Upper lobe of left lung (tissue), 6 donors: ENCODE measurements at places on chromosomes 11 and 22. TPM values are rescaled to one million over a fixed set of nuclear protein-coding genes. Genes with fewer than 3 reads are reported as not detected.

Gene OR52N4
- total RNA-seq = 0.54 TPM

Gene OR56A1
- total RNA-seq = not detected

Gene PDE2A
- total RNA-seq = 5.7 TPM

Gene CTSW
- 2.1 TPM for total RNA-seq

Gene FADS3
- 138 TPM for total RNA-seq

Gene CD248
- total RNA-seq = 13.5 TPM

Gene DGCR2
- 92.8 TPM for total RNA-seq

Gene OR51S1
- total RNA-seq = not detected

Gene ZNF408
- total RNA-seq = 5.3 TPM

Gene TUT1
- 25.4 TPM for total RNA-seq

Gene NOX4
- total RNA-seq = 2.0 TPM

Gene RHOD
- total RNA-seq = 17.8 TPM

DNA sequence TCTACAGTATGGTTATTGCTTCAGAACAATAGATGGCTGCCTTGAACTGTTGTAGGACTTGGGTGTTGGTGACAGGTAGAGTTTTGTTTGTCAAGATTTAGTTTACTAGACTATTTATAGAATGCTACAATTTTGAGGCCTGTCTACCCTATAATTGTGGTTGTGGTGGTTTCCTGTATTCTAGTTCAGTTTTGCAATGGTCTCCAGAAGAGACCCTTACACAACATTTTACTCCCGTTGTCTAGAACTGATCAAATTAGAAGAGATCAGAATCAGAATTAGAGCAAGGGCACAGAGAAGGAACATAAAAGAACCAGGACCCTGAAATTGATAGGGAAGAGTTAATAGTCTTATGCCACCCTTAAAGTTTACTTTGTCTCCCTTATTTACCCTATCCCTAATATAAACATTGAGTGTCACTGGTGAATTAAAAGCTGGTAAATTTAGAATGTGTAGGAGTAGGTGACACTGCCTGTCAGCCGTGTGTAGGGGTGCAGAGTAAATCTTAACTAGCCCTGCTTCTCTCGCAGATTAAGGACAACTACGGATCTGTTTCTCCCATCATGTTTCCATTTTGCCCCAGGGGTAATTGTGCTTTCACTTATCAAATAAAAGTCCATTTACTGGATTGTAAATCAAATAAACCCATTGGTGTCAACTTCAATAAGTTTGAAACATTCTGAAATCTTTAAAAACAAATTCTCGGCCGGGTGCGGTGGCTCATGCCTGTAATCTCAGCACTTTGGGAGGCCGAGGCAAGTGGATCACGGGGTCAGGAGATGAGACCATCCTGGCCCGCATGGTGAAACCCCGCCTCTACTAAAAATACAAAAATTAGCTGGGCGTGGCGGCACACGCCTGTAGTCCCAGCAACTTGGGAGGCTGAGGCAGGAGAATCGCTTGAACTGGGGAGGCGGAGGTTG, 10.9 kb upstream of the PHLDB1 start:
- DNase-seq = no peak

- no peak for DNase-seq
Measured at GRCh38 chr22:40332319-40332781, 13.9 kb upstream of the ADSL start.

DNA sequence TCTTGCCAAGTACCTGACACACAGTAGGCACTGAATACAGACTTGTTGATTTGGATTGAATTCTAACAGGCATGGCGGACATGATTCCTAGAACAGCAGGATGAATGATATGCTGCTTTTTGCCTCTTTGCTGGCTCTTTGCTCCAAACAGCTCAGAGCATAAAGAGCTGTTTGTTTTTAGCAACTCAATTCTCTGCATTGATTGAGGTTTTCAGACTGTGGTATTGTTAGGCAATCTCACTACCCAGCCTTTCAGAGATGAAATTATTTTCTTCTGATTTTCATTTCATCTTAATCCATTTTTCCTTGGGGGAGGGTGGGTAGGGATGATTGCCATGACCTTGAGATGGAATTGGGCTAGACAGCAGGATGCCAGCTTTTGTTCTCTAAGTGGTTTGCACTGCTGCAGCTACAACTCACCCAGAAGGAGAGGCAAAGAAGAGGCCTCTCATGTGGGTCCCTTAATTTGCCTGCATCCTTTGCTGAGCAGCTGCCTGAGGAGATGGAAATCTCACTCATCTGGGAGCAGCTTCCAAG, 20.5 kb downstream of the COA4 start:
- no peak for DNase-seq

GRCh38 chr22:17971711-17972110, 52.6 kb downstream of the MICAL3 start:
- no peak for DNase-seq

DNA sequence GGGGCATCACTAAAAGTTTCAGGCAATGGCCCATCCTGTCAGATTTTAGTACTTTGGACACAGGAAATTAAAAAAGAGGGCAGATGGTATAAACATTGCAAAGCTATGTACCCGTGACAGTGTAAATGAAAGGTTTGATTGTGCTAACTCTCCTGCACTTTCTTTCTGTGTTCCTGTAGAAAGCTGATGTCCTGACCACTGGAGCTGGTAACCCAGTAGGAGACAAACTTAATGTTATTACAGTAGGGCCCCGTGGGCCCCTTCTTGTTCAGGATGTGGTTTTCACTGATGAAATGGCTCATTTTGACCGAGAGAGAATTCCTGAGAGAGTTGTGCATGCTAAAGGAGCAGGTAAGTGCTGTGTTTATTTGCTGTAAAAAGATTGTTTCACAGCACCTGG, 10.3 kb downstream of the CAT start:
- DNase-seq = no peak

DNA sequence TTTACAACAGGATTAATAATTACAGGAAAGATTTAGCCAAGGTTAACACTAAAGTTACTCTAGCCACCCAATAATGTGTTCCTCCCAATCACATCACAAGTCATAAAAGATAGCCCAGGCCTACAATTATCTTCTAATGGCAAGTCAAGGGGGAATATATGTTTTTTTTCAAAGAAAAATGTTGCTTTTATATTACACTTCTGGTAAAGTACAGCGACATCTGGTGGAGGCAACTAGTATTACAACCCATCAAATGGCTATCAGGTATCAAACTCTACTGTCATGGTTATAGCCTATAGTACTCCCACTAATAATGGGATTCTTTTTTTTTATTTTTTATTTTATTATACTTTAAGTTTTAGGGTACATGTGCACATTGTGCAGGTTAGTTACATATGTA, 71.8 kb downstream of the XRRA1 start:
- DNase-seq = no peak

DNA sequence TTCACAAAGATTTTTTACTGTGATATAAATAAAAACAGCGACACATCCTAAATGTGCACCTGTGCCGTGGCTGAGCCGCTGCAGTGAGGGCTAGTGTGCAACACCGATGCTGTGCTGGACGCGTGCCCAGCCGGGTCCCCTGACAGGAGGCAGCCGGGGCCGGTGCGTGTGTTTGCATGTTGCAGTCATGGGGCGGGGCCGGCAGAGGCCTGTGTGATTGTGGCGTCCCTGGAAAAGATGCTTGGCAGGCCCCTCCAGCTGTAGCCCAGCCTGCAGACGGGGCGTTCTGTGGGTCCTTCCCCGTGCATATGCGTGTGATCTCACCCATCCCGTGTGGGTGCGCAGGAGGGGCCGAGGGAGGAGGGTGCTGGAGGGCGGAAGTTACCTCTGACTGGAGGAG, 30.6 kb downstream of the MUC6 start:
- DNase-seq = no peak

DNA sequence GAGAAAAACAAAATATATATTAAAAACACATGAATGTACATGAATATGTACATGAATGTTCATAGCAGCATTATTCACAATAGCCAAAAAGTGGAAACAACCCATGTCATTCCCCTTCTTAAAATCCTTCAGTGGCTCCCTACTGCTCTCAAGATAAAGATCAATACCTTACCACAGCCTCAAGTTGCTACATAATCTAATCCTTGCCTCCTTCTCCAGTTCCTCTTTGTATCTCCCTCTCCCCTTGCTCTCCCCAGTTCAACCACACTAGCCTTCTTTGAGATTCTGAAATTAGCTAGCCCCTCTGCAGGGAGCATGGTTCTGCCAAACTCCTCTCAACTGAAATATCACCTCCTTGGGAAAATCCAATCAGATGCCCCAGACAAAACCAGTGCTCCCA, 28.1 kb downstream of the MTMR2 start:
- DNase-seq = no peak

DNA sequence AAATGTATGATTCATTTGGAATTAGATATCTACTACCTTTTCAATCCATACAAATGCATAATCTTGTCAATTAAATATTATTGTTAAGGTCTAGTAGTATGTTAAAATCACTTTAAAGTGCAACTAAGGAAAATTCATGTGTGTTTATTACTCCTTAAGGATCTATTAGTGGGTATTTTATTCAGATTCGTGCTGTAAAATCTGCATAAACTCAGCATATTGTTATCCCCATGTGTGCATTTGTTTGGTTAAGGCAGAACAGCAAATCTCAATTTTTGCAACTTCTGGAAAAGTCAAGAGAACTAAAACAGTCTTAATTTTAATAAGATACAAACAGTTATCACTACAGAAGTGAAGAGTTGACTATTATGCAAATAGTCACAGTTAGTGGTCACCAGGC, 234.5 kb downstream of the SOX6 start:
- no peak for DNase-seq

GRCh38 chr11:56307836-56308235, 7.1 kb upstream of the OR8K3 start:
- DNase-seq = no peak

- DNase-seq = no peak
Measured at GRCh38 chr11:111665777-111666176, 63.5 kb downstream of the SIK2 start.

DNA sequence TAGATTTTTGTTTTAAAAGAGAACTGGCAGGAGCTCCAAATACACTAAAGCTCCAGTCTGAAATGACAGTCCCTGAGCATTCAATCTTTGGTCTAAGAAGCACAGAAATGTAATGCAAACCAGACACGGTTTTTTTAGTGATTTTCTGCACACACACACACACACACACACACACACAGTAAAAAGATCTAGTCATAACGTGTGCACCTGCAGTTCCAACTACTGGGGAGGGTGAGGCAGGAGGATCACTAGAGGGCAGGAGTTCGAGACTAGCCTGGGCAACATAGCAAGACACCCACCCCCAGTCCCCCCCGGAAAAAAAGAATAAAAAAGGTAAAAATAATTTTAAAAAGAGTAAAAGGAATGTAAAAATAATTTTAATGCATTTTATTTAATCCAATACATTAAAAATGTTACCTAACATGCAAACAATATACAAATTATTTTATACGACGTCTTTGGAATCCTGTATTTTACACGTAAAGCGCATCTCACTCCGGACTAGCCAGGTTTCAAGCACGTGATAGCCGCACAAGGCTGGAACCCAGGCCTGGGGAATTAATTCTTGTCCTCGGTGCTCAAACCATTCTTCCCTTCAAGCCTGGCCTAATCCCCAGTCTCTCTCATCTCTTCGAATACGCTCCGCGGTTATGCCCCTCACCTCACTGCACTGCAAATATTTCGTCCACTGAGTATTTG, 762 bp upstream of the TBC1D22A start:
- DNase-seq = no peak

- DNase-seq = peak; percentile 90
Measured at GRCh38 chr11:65557280-65558001, 718 bp downstream of the LTBP3 start.

- no peak for DNase-seq
Measured at GRCh38 chr11:83472806-83473205, 186.6 kb upstream of the CCDC90B start.

GRCh38 chr22:20155330-20156041, 4.6 kb upstream of the CCDC188 start:
- DNase-seq = peak; percentile 40

GRCh38 chr11:64251753-64252002, 348 bp downstream of the PLCB3 start:
- DNase-seq = no peak

GRCh38 chr11:122882857-122883645, 492 bp downstream of the JHY start:
- peak; percentile 95 for DNase-seq

DNA sequence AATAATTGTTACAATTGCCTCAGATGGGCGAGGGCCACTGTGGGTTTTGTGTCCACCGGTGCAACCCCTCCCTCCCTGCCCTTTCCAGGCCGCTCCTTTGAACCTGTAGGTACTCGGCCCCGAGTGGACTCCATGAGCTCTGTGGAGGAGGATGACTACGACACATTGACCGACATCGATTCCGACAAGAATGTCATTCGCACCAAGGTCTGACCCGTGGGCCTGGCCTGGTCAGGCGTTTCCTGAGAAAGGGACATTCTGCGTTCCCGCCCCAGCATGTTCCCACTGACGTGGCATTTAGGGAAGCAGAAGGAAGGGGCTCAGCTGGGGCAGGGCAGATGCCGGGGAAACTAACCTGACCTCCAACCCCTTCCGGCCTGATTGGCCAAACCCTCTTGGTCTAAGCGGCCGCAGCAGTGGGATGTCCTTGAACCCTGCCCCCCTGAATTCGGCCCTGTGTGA, 10.1 kb downstream of the SIDT2 start:
- peak; percentile 66 for DNase-seq

GRCh38 chr11:74206746-74207145, 35.7 kb downstream of the PPME1 start:
- no peak for DNase-seq

DNA sequence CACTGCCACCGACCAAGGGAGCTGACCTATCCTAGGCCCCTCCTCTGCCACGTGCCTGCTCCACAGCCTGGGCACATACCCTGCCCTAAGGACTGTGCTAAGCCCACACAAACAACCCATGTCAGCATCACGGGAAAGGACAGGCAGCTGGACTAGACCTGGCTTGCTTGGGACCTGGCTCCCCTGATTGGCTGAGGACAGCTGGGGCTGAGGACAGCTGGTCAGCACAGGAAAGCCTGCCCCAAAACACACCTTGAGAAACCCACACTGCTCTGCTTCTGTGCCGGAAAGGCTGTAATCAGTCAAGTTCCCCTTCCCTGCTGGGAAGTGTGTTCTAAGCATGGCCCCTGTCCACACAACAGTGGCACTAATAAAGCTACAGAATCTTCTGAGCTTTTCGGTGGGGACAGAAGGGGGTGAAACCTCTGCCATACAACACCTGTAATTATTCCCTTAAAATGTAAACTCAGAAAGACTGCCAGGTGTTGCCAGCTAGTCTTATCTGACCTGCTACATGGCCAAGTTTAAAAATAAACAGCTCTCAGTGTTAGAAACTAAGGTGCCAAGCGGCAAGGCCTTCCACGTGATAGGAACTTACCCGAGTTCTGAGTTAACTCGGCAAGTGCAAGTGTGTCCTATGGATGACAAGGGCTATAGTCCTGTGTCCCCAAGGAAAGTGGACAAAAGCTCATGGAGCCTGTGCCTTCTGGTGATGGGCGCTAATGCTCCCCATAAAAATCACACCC, 35.7 kb upstream of the ARFGAP3 start:
- peak; percentile 63 for DNase-seq

- no peak for DNase-seq
Measured at GRCh38 chr11:125412177-125412496, 83.9 kb downstream of the FEZ1 start.

- no peak for DNase-seq
Measured at GRCh38 chr22:41256254-41257253, 15.8 kb upstream of the CHADL start.

- DNase-seq = no peak
Measured at GRCh38 chr11:15720460-15720859, 605.7 kb downstream of the INSC start.
